ENCODE measurements at places on chromosomes 13 and 19.

DNA sequence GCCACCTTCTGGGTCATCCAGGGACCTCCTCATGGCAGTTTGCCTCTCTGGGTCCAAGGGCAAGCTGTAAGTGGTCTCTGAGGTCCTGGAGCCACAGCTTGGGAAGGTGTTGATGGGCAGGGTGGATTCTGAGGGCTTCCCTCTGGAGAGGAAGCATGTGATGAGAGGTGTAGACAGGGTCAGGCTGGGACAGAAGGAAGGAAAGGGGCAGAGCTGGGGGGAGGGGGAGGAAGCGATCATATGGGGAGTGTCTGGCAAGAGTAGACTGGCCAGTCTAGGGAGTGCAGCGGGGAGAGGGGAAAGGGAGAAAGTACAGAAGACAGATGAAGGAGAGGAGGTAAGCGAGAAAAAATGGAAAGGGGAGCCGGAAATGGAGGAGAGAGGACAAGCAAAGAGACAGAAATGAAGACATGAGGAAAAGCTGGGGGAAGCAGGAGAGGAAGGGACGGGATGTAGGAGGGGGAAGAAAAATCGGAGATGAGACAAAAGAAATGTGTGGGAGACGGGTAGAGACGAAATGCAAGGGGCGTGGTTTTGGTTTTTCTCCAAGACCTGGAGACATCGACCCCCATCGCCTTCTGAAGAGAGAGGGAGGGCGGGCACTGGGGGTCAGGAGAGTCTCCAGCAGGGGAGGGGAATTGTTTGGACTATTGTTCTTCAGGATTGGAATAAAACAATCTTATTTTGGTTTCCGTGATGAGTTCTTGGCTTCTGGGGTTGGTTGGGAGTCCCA is 26.6 kb downstream of the ZSWIM9 start:
- no peak for DNase-seq

GRCh38 chr13:29482504-29482903 is 113.0 kb downstream of the SLC7A1 start:
- no peak for DNase-seq

GRCh38 chr13:40813667-40814454 is 24.4 kb downstream of the SLC25A15 start:
- no peak for DNase-seq

GRCh38 chr19:56383826-56384605 is 9.3 kb downstream of the ZNF582 start:
- no peak for DNase-seq

Measured in stimulated activated CD4-positive, alpha-beta T cell treated with anti-CD3 and anti-CD28 coated beads, Interleukin-1b, Interleukin-23, amount 100 ng/mL, for 4 hours (primary cell).